NCI-H460 (cell line): ENCODE measurements at places on chromosomes 2 and 18.
A peak's percentile ranks its signal among the peaks of the same experiment; 100 is the strongest.

- no peak for DNase-seq
These were observed 888 bp upstream of the ADCY3 start for GRCh38 chr2:24920809-24921441.

DNA sequence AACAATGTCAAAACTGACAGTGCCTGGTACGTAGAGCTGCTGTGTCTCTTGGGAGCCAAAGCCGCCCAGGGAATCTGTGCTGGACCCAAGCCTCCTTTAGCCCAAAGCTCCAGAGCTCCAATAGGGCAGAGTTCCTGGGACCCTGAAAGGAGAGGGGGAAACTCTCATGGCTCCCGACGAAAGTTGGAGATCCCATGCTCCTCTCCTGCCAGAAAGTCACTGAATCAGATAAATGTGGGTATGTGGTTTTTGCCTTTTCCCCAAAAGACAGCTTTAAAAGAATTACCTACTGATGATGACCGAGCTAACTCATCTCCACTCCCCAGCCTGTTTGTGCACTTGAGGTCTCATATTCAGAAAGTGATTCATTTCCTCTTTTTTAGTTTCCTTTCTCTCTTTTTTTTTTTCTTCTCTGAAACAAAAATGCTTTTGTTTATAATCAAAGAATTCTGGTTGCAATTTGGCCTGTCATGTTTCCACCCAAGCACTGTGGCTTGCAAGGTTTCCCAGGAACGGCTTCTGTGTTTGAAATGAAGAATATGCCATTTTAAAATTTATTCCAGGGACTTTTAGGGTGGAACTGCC is 14.1 kb upstream of the PMAIP1 start:
- DNase-seq, result no peak

DNA sequence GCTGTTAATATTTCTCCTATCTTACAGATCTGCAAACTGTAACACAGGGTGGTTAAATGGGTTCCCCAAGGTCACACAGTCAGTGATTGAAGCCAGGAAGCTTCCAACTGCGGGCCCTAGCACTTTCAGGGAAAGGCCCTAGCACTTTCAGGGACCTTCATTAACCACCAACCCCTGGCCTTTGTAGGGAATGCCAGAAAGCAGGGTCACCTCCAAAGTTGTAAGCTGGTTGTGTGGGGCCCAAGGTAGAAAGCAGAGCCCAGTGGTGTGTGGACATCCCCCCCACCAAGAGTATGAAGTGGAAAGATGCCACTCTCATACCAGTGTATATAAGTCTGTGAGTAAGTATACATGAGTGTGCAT is 4.4 kb downstream of the DLX2 start:
- no peak for DNase-seq

DNA sequence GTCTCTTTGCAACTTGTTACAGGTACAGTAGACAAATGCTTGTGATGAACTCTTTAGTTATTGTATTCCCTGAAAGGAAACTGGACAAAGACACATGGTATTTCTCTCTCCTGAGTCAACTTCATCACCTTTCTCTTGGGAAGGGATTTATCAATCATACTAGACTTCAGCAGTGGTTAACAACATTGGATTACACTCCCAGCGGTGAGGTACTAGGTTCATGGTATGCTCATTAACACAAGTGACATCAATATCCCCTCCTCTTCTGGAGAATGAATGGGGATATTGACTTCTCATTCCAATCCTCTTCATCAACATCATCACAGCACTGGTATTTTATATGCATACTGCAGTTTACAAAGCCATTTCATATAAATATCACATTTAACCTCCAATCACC is 574.6 kb downstream of the ERBB4 start:
- no peak for DNase-seq

DNA sequence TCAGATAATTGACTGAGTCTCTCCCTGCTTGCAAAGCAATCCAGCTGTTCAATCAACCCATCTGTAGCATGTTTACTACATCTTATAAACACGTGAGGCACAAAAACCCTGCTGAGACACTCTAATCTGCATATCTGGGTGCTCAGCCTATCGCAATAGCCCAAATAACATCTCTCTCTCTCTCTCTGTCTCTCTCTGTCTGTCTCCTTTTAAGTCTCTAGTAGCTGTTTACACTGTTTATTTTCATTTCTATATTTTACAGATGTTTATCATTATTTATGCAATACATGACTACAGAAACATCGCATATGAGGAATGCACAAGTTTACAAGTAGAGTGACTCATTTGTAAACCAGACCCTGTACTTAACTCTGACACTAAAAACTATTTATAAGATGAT is 422.1 kb upstream of the DSEL start:
- DNase-seq, result no peak

GRCh38 chr18:47847635-47848034 is 82.8 kb downstream of the SMAD2 start:
- DNase-seq, result no peak

GRCh38 chr18:811182-811891 is 705 bp downstream of the YES1 start:
- DNase-seq, result peak; percentile 2

DNA sequence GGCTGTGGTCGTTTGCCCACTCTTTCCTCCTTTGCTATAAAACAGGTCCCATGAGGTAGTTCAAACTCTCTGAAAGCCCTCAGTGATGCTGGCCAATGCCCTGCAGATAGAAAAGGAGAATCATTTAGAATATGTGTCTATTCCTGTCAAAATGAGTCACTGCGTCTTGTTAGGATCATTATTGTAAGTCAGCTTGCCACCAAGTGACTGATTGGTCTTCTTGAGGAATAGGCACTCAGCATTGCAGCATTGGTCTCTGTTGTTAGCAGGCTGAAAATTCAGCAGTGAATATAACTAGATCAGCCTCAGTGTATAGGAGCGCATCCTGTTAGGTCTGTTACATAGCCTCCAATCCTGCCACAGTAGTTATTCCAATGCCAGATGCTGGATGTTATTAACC is 28.9 kb downstream of the PRKRA start:
- DNase-seq, result no peak

GRCh38 chr2:230644356-230644935 is 68.2 kb upstream of the CAB39 start:
- DNase-seq, result no peak

DNA sequence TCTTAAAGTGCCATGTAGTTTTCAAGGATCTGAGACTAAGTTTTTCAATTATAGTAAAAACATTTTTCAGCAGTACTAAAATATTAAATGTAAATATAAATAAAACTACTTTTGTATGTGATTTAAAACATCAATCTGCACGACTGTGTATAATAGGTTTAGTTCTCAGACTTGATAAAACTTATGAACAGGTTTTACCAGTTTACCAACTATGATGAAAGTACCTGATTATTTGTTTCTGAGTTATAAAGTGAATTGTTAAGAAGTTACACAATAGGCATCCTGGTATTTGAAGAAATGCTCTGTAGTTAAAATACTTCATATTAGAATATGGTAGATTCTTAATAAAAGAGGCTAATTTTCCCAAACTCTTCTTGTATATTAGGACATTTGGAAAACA is 14.8 kb downstream of the RELCH start:
- no peak for DNase-seq

DNA sequence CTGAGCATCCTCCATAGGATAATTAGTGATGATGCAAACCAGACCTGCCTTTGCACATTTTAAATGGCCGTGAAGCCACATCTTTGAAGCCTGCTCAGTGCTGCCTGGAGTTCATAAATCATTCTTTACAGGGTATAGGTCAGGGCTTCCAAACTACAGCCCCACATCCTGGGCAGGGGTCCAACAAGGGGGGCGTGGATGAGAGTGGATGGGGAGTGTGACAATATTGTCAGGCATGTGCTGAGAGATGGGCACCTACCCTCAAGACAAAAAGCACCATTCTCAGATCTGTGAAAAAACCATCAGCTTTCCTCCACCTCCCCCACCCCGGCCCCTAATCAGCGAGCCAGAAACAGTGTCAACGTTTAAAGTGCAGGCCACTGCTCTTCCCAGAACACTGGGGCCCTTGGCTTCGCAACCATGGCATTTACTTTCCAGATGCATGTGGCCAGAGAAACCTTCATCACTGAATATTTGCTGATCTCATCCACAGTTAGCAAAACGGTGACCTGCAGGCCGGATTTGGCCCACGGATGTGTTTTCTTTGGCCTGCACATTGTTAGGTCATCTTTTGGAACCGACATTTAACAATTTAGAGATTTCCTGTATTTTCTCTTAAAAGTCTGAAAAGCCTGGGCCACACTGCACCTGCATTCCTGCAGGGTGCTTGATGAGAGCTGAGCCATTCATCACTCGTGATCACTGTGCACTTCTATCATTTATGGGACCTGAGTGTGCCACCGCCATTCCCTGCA is 130.7 kb downstream of the ANKRD44 start:
- peak; percentile 85 for DNase-seq

DNA sequence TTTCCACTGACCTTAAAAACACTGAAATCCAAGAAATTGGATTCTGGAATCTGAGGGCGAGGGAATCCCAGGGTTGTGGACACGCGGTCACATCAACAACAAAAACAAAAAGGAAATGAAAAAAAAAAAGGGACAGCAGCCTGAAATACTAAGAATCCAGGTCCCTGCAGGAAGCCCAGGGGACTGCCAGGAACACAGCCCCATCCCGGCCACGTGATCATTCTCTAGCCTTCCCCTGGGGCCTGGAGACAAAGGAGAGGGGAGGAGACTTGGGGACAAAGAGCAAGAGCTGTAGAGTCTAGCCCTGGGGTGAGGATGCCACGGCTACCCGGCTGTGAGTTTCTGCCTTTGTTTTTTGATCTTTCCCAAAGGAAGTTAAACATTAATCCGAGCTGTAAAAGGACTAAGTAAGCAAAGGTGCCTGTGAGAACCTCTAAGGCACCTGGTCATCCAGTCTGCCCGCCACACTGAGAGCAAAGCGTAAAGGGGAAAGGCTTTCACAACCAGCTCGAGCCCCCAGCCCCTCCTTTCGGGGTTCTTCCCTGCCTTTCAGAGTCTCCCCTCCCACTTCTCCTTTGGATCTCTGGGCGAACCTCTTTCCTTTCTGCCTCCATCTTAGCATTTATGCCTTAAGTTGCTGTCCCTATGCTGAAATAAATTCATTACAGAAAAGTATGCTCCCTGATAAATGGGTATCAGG is 57.9 kb upstream of the MSH2 start:
- DNase-seq, result peak; percentile 72

DNA sequence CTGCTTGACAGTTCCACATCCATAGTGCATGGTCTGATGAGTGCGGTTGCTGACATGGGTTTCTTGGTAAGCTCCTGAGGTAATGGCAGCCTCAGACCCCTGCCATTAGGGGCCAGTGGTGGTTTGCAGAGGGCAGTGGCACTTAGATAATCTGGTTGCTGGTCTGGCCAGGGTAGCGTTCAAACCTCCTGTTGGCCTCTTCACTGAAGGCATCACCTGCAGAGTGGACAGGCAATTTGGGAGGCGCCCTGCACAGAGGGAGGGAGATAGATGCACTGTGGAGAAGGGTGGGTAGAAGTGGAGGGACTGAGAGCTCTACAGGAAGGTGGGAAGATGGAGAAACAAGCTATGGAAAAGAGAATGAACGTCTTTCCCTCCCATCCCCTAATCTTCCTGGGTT is 3.7 kb downstream of the HTRA2 start:
- no peak for DNase-seq

DNA sequence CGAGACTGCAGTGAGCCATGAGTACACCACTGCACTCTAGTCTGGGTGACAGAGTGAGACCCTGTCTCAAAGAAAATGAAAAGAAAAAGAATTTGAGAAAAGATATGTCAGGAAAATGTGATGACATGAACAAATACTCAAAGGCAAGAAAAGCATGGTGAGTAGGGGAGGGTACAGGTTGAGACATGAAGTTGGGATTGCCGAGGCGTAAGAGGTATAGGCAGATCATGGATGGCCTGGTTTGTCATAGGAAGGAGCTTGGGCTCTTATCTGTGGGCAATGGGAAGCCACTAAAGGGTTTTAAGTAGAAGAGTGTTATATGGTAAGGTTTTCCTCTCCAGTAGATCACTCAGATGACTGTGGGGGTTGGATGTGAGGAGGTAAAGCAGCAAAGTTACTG is 32.3 kb downstream of the SPAST start:
- DNase-seq, result no peak

DNA sequence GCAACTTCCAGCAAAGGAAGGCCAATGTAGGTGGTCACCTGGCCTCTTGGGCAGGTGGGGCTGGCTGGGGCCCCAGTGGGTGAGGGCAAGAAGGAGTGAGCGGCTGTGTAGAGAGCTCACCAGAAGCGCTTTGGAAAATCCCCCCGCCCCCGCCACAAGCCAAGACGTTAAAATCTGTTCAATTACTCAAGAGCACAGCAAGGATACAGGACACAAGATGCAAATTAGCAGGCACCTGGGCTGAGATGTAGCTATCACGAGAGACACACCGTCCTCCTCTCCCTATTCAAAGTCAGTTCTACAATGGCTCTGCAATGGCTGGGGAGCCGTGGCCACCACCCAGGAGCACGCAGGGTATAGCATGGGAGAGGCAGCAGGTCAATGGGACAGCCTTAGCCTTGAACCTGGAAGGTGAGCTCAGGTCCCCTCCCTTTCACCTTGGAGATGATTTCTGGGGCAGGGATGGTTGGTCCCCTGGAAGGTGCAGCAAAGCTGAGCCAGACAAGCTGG is 38.5 kb upstream of the GPR17 start:
- DNase-seq, result no peak

- DNase-seq, result no peak
These were observed 99.7 kb downstream of the PLEKHM3 start for GRCh38 chr2:207925601-207926000.

- DNase-seq, result no peak
These were observed 213.3 kb downstream of the LDLRAD4 start for GRCh38 chr18:13431886-13432285.

DNA sequence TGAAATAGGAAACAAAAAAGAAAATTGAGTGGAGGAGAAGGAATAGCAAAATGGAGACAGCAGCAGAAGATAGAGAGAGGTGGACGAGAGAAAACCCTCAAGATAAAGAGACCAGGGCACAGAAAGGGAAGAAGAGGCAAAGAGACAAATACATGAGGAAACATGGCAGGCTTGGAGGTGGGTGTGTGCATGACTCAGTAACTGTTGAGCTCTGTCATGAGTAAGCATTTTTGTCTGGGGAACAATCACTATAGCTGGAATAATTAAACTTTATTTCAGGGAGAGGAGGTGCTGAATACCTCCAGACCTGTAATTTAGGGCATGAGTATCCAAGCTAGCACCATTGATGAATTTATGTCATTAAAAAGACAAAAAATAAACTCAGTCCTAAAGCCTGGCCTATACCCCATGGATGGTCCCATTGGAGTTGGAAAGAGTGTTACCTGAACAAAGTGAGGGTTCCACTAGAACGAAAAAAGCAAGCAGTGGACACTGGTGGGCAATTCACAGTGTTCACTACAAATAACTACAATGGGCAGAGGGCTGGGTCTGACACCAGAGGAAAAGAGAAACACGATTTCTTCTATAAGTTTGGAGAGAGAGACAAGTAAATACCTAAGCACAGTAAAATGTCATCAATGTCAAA is 145.5 kb downstream of the ADCYAP1 start:
- DNase-seq, result no peak
